ENCODE measurements at places on chromosomes 6 and 20.

GRCh38 chr6:43828711-43829110, 58.7 kb downstream of the VEGFA start:
- DNase-seq: no peak

- no peak for DNase-seq
Measured at GRCh38 chr6:81814370-81815076, 62.0 kb upstream of the TENT5A start.

- no peak for DNase-seq
Measured at GRCh38 chr20:15333170-15333569, 995.8 kb upstream of the FLRT3 start.

GRCh38 chr20:4112481-4113421, 97.4 kb upstream of the RNF24 start:
- peak; percentile 32 for DNase-seq

- DNase-seq: no peak
Measured at GRCh38 chr6:4192627-4193026, 57.3 kb upstream of the ECI2 start.

DNA sequence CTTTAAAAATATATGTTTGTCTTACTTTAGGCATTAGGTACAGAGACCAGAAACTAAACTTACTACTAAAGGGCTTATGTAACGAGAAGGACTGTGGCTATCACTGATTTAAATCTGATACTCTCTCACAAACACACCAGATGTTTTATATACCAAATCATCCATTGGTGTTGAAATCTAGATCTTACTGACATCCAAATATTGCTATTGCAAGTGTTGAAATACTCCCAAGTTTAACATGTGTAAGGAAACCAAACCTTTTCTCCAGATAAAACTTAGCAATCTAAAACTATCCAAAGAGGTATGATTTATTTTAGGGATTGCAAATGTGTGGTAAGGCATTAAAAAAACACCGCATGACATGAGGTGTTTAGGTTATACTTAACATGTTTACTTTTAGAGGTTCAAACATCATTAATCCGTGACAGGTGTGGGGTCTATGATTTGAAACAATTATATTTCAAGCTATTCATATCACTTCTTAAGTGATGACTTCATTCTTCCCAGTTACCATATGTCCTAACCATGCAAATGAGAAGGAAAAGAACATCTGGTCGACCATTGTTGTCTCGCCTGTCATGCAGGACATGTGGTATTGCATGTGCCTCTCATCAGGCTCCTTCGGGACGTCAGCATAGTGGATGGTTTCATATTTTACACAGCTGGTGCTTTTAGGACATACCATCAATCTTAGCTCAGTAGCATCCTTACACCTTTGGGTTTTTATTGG, 168.3 kb upstream of the SPACA1 start:
- DNase-seq: no peak

- DNase-seq: no peak
Measured at GRCh38 chr20:62996596-62996982, 10.2 kb downstream of the BHLHE23 start.

DNA sequence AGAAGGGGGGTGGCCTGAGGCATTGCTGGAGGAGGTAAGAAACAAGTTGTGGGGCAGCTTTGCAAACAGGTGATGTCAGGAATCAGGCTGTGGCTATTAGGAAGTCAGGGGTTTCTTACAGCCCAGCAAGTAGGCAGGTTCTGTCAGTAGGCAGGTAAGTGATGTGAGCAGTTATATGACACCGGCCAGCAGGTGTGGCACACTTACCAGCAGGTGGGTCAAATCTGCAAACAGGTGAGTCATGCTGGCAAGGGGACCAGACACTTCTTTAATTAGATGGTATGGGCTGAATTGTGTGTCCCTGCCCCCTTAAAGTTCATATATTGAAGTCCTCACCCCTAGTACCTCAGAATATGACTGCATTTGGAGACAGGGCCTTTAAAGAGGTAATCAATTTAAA, 16.4 kb upstream of the ENPP4 start:
- DNase-seq: no peak

GRCh38 chr6:13404228-13404891, 76.0 kb upstream of the TBC1D7 start:
- no peak for DNase-seq

GRCh38 chr20:926670-927069, 10.5 kb upstream of the ANGPT4 start:
- DNase-seq: no peak

DNA sequence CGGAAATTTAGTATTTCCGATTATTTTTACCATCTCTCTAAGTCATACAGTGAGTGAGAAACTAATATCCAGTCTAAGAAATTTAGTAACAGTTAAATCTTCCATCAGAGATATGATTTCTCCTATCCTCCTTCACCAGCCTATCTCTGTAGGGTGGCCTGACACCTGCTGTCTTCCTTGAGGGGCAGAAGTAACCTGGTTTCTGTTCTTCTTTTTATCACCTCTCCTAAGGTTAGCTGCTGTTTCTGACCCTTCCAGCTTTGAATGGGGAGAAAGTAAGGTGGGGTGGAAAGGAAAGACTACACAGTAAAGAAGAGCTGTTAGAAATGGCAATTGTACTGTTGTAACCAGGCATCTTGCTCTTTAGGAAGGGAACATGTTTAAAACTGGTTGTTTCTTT, 447.7 kb downstream of the PHF3 start:
- no peak for DNase-seq

GRCh38 chr20:59564171-59564570, 40.2 kb upstream of the PHACTR3 start:
- DNase-seq: no peak

DNA sequence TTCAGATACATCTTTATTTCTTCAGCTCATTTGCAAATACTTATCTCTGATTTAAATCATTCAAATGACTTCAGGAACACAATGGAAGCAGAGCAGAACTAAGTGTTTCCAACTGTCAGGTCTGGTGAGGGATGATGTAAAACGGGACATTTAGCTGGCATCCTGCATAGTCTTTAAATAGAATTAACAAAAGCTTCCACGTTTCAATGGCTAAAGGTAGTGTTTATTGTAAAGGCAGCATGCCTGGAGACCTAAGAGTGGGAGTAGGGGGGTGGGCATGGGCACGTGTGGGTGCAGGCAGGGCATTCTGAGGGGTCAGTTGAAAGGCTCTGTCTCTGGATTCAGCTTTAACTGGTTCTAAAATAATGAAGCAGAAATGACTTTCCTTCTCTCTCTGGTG, 174.9 kb downstream of the PLCB1 start:
- no peak for DNase-seq

- no peak for DNase-seq
Measured at GRCh38 chr6:22891934-22892333, 322.6 kb downstream of the HDGFL1 start.

DNA sequence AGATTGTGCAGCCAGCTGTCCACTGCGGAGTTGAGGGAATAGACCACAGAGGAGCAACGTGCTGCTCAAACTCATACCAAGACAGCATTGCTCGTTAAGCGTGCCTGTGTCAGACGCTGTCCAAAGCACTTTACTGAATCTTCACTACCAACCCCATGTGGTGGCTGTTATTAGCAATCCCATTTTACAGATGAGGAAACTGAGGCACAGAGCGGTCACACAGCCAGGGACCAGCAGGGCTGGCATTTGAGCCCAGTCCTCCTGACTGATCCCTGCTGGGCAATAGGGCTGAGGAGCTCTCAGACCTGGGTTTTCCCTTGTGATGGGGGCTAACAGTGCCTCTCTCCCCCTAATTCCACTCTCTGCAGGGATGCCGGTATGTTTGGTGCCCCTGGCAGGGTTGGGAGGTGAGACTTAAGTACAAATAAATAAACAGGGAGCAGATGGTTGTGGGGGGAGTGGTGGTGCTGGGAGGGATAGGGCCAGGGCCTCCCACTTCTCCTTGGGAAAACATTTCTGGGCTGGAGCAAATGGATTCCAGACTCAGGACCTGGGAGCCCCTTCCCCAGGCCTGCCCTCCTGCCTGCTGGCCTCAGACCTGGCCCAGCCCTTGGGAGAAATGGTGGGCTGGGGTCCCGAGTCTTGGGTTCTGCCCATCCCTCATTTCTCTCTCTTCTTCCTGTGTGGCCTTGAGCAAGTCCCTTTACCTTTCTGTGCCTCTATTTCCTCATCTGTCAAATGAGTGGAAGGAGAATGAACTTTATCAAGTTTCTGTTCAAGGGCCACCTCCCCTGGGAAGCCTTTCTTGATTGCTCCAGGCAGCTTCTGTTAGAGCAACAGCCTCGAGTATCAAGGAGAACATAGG, 17.7 kb downstream of the SRXN1 start:
- DNase-seq: no peak

- DNase-seq: peak; percentile 79
Measured at GRCh38 chr6:391559-392440, at the start of gene IRF4. Gene IRF4, plus strand, starts transcription at chr6:391752. Its CDS starts 1,401 bp downstream, at chr6:393153.

DNA sequence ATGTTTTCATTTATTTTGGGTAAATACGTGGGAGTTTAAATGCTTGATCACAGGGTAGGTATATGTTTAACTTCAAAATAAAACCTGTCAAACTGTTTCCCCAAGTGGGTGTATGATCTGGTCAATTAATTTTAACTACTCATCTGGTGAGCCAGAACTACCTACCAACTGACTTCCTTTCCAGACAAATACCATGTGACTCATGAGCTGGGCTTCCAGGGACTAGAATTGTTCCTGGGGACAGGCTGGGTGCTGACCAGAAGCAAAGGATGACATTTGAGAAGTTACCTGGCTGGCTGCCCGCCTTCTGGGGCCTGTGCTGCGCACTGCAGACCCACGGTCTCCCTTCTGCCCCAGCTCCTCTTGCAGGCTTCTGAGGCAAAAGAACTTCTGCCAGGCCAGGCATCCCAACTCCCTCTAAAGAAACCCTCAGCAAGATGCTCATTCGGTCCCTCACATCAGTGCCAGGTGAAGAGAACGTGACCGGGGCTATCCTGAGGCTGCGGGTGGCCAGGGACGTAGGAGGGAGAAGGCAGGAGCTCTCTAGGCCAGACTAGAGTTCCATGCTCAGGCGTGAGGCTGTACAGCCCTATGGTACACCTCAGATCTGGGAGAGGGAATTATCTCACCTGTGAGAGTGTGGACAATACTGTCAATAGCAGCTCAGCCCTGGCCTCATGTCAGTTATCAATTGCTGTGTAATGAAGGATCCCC, 103.6 kb downstream of the JPH2 start:
- DNase-seq: no peak

GRCh38 chr6:14067656-14068055, 49.9 kb upstream of the CD83 start:
- DNase-seq: no peak

DNA sequence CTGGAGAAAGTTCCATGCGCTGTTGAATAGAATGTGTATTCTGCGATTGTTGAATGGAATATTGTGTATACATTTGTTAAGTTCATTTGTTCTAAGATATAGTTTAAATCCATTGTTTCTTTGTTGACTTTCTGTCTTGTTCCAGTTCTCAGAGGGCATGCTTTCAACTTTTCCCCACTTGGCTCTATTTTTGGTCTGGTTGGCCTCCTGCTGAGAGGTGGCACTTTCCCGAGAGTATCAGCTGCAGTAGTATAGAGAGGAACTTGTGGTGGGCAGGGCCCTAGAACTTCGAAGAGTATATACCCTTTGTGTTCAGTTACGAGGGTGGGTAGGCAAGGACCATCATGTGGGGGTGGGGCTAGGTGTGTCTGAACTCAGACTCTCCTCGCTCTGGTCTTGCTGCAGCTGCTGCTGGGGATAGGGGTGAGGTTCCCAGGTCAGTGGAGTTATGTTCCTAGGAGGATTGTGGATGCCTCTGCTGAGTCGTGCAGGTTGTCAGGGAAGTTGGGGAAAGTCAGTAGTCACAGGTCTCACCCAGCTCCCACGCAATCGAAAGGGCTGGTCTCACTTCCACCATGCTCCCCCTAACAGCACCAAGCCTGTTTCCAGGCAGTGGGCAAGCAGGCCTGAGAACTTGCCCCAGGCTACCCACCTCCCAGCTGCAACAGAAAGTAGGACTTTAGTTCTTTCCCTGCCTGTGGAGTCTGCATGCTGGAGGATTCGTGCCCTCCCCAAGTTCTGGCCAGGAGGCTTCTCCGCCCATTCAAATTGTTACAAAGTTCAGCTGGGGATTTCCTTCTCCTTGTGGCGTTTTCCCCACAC, 118.9 kb upstream of the SSTR4 start:
- DNase-seq: no peak

GRCh38 chr6:139062932-139063646, 34.5 kb downstream of the ABRACL start:
- DNase-seq: no peak

DNA sequence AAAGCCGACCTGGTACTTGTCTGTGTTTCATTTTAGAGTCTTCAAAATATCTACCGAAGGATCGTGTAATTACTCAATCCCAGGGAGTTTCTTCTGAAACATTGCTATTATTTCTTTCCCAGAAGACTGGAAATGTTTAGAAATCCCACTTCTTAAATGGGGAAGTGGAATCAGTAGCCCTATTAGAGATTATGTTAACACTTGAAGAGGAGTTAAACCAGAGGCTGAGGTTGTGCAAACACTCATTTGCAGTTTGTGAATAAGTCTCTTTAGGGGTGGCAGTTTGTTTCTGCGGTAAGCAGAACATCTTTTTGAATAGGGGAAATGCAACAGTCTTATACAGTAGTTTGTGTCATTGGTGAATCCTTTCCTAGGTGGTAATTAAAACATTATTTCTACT, 21.3 kb downstream of the DSP start:
- no peak for DNase-seq
